ENCODE measurements at places on chromosomes 7 and 10.

DNA sequence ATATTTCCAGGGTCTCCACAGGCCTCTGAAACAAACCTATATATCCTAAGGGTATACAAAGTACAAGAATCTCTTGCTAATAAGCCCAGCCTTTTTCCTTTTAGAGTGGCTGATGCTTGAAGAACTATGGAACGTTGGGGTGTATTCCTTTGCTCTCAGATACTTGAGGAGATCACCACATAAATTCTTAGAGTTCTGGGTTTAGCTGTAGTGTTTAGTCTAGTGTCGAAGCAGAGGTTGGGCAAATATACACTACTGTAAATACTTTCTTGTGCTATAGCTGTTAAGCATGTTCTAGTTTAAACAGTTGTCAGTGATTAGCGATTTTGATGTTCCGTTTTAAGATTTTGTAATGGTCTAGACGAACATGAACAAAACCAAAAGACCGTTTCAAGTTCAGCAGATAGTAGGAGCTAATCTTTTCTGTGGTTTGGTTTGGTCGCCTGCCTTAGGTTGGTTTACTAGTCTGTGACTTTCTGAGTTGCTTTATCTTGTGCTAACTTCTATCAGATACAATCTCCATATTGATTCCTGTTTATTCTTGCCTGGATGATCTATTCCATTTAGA is 229.6 kb downstream of the NSUN6 start:
- no peak for DNase-seq

- no peak for DNase-seq
Observed at GRCh38 chr10:34711500-34711899, 103.6 kb downstream of the PARD3 start.

GRCh38 chr10:73983096-73984047 is 14.5 kb upstream of the VCL start:
- no peak for DNase-seq

DNA sequence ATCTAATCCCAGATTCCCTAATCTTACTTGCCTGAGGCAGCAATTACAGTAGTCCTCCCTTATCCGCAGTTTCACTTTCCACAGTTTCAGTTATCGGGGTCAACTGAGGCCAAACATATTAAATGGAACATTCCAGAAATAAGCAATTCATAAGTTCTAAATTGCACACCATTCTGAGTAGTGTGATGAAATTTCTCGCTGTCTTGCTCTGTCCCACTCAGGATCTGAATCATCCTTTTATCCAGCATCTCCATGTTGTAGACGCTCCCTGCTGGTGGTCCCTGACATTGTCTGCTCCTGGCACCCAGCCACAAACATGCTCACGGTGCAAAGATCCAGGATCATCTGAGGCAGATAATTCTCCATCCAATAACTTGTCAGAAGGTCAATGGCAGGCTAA is 128.7 kb upstream of the CXCL12 start:
- DNase-seq = no peak

- DNase-seq = no peak
Observed at GRCh38 chr7:6198689-6199595, 73.5 kb downstream of the CYTH3 start.

DNA sequence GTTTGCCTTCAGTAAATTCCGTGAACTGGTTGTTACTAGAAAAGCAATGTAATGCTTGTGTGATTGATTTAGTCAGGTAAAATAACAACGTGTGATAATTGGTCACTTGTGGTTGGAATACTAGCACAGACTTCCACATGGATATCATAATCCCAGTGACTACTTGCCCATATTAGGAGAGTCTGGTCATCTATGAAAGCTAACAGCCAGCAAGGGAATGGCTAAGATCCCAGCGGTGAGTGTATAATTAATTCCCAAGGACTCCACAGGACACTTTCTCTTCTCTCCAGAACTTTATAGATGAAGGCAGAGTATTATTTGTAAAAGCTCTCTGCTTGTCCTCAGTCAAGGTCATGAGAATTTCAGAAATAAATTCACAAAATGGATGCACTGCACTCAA is 662.6 kb upstream of the TEX47 start:
- DNase-seq = no peak
